ENCODE measurements at places on chromosomes 12 and 14.

DNA sequence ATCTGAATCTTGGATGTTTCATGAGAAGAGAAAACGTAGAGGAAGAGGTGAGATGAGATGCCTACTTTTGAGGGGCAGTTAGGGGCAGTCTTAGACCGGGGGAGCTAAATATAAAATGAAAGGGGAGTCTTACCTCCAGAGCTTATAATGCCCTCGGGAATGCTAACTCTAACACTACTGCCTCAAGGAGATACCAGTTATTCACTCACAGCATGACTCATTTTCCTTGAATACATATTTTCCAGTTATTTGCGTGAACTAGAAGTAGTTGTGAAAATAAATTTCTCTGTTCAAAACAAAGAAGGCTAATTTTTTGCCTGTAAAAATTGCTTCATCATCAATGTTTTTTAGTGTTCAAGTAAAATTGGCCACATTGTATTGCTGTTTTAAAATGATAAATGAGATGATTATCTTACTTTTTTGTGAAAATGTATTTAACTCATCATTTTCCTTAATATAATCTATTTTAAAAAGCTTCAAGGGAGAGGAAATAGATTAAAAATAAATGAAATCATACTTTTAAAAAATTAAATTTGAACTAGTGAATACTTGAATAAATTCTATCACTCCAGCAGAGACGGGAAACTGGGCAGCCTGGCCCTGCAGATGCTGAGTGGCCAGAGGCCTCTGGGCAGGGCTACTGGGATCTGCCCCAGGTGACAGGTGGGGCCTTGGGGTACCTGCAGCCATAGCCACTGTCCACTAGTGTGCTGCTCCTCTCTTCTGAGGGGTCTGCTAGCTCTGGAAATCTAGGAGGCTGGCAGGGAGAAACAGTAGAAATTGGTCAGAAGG, 339.3 kb downstream of the EGLN3 start:
- DNase-seq = no peak

DNA sequence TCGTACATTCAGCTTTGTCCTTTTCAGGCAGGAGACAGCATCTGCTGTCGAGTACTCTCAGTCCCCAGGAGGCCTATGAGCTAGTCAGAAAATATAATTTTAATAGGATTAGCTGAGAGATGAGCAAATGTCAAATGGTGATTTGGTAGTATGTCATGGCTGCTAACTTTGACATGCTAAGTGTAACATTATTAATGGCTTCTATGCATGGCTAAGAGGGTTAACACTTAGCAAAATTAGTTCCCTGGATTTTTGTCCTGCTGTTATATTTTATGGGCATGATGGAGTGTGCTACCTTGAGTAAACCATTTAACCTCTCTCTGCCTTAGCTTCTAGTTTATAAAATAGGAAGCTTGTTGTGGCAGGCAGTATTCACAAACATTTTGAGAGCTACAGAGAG, 2.9 kb upstream of the PCNX1 start:
- no peak for DNase-seq

- DNase-seq = no peak
Measured at GRCh38 chr14:73757381-73757780, 43.2 kb upstream of the PNMA1 start.

GRCh38 chr14:98957211-98958047, 314.6 kb downstream of the BCL11B start:
- DNase-seq = no peak

DNA sequence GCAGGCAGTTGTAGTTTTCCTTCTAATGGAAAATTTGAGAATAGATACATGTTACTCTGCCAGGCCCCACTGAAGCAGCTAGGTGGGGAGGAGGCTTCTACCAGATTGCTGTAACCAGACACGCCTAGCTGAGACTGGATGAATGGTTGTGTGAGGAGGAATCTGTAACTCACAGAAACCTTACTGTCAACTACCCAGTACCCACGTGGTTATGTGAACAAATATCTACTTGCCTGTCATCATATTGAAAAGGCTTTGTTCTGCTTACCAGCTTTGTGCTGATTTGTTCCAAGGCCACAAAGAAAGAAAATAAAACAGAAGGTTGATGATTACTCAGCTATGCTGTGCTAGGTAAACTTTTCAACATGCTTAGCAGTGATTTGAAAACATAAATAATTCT, 167.2 kb downstream of the CAPZA3 start:
- no peak for DNase-seq

DNA sequence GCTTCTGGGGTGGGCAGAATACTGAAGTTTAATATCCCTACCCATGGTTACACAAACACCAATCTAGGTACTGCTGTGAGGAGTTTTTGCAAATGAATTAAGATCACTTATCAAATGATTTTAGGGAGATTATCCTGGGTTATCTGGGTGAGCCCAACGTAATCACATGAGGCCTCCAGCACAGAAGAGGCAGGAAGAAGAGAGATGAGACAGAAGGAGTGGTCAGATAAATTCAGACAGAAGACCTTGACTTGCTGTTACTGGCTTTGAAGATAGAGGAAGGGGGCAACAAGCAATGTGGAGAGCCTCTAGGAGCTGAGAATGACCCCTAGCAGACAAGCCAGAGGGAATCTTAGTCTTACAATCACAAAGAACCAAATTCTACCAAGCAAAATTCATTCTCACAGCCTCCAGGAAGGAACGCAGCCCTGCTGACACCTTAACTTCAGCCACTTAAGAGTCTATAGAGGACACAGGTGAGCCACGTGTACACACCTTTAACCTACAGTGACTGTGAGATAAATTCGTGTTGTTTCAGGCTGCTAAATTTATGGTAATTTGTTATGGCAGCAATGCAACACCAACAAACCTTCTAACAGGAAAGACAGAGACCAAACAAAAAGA, 49.4 kb downstream of the FERMT2 start:
- DNase-seq = no peak

DNA sequence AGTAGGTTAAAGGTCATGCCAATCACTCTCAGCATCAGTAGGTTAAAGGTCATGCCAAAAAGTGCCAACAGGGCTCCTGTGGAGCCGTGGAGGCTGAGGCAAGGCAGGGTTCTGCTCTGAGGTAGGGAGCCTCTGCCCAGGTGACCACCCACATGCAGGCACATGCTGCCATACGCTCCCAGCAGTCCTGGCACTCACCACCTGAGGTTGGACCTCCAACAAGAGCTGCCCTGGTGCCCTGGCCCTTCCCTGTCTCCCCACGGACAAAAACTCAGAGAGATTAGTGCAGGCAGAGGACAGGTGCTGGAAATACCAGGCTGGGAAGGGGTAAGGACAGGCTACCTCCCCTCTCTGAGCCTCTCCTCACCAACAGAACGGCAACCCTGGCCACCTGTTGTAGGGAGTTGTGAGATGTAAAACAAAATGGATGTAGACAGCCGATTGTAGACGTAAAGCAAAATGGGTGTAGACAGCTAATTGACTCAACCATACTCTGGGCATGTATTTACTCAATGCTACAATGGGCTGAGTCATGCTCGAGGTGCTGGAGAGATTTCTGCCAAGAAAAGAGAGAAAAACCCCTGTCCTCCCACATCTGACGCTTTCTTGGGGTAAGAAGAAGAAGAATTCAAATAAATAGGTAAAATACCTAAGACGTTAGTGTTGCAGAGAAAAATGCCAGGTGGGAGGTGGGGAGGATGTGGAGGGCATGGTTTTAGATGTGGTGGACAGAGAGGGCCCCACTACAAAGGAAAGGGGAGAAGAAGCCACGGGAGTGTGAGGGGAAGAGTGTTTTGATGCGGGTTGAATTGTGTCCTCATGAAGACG, 32.4 kb downstream of the LTBP2 start:
- no peak for DNase-seq

- no peak for DNase-seq
Measured at GRCh38 chr14:101521978-101522377, 39.3 kb upstream of the DIO3 start.

GRCh38 chr14:21087294-21088091, 11.0 kb downstream of the ZNF219 start:
- DNase-seq = no peak

- no peak for DNase-seq
Measured at GRCh38 chr12:128137140-128137539, 129.8 kb upstream of the TMEM132C start.

- peak; percentile 17 for DNase-seq
Measured at GRCh38 chr14:68796418-68797101, 3.7 kb upstream of the ZFP36L1 start.

DNA sequence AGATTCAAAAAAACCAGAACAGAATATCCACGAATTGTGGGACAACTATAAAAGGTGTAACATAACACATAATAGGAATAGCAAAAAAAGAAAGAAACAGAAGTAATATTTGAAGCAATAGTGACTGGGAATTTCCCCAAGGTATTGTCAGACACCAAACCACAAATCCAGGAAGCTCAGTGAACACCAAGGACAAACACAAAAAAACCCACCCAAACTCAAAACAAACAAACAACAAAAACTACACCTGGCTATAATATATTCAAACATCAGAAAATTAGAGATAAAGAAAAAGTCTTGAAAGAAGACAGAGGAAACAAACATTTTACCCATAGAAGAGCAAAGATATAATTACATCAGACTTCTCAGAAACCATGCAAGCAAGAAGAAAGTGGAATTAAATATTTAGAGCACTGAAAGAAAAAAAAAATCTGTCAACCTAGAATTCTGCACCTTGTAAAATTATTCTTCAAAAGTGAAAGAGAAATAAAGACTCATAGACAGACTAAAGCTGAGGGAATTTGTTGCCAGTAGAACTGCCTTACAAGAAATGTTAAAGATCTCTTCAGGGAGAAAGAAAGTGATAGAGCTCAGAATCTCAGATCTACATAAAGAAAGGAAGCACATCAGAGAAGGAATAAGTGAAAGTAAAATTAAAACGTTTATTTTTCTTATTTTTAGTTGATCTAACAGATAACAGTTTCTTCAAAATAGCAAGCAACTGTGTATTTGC, 12.1 kb upstream of the HMGA2 start:
- DNase-seq = no peak

GRCh38 chr12:102407776-102408486, 72.4 kb downstream of the IGF1 start:
- DNase-seq = no peak

DNA sequence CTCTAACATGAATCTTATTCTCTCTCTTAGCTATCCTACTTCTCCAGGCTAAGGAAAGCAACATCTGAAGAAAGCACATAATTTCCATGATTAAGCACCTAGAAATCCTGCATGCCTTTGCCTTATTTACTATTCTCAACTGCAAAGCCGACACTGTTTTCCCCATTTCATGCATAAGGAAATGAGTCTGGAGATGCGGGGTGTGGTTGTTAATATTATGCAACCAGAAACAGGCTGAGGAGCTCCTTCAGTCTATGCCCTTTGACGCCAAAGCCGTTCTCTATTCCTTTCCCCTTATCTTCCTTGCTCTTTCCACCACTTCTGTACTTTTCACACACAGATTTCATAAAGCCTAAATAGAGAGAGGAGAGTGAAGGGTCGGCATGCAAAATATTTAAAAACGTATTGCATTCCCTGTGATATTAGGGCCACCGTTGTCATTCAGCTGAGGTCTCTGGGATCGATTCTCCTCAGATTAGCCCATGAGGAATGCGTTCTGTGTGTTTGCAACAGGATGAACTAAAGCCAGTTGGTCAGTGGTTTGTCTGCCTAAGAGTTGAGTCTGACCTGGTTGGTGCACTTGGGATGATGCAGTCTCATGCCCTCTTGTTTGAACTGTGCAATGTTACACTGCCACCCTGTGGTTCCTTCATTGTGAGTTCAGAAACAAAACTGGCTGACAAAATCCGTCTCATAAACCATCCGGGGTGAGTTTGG, 53.1 kb upstream of the PLEKHG7 start:
- no peak for DNase-seq

GRCh38 chr12:52440821-52441319, 6.7 kb upstream of the KRT75 start:
- no peak for DNase-seq

GRCh38 chr14:35911097-35911496, 85.0 kb downstream of the BRMS1L start:
- no peak for DNase-seq

GRCh38 chr14:74480046-74480445, 13.1 kb downstream of the NPC2 start:
- no peak for DNase-seq

DNA sequence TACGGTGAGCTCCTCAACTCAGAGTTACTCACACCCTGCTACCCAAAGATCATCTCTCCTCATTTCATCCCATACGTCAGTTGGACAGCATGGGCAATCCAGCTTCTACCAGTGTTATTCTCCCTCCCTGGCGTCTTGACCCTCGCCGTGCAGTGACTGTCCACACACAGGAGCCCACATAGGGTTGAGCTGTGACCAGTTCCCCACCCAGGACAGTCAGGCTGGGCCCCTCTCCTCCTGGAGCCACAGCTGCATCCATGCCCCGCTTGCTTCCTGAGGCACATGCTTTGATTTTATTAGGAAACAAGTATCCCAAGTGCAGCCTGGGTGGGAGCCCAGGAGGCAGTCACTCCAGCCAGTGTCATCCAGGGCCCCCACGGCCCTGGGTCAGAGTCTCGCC, 140.3 kb upstream of the SFSWAP start:
- no peak for DNase-seq

DNA sequence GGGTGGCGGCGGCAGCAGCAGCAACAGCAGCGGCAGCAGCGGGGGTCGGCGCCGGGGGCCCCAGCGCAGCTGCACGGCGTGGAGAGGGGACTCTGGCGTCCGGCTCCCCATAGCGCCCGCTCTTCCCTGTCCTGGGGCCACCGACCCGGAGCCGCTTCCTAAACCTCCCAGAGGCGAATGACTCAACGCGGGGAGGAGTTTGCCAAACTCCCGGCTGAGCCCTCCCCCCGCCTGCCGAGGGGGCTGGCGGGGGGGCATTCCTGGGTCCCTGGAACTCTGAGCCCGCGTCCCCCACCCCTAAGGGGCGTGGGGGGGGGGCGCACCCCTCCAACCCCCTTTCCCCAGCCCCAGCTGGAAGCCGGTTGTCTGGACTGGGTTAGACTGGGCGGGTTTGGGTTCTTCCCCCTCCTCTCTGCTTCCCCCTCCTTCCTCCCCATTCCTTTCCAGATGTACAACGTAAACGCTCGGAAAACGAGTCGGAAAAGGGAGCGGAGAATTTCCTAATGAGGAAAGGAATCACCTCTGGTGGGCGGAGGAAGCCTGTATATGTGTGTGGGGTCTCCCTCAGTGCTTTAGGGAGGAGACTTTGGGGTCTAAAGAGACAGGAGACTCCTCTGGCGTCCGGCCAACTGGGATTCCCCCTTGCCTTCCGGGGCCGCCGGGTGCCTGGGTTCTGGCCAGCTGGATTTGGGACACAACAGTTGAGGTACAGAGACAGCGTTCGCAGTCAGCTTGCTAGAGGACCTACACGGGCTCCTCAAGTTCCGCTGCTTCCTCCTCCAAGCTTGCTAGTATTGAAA, at the start of gene ITGA5:
Gene ITGA5, minus strand, starts transcription at position 179 of the 800 bp plus-strand sequence. Its CDS starts 68 bp downstream, at position 111.
- no peak for DNase-seq

GRCh38 chr12:121712190-121712460, 427 bp upstream of the TMEM120B start:
- DNase-seq = peak; percentile 60
